ENCODE measurements at places on chromosomes 13 and 19.

DNA sequence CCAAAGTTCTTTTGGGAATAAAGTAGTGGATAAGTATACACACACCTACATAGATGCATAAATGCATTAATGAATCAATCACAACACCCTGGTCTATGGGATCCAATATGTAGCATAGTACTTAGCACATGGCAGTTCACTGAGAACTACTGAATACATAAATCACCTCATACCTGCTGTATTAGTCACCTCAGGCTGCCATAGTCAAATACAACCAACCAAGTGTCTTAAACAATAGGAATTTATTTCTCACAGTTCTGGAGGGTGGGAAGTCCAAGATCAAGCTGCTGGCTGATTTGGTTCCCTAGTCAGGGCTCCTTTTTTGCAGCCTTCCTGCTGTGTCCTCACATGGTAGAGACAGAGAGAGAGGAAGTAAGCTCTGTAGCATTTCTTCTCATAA lies 228.2 kb downstream of the NHLRC3 start:
- no peak for DNase-seq

DNA sequence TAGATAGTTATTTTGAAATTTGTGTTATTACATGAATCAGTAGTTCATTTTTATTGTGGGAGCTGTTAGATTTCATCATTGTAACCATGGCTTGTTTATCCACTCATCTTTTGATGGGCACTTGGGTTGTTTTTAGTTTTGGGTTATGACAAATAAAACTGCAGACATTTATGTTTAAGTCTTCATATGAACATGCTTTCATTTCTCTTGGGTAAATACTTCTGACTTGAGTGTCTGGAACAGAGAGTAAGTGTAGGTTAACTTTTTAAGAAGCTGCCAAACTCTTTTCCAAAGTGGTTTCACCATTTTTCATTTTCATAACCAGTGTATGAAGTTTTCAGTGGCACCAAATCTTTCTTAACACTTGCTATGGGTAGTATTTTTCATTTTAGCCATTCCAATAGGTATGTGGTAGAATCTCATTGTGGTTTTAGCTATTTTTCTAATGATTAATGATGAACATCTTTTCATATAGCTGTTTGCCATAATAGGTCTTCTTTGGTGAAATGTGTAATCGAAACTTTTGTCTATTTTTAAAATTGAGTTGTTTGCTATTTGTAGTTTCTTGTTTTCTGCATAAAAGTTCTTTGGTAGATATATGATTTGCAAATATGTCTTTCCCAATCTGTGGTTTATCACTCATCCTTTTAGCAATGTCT lies 17.9 kb downstream of the SLAIN1 start:
- DNase-seq, result no peak

- no peak for DNase-seq
Observed at GRCh38 chr19:16940626-16941025, 51.8 kb downstream of the F2RL3 start.

GRCh38 chr19:1361601-1362386 lies 21.9 kb upstream of the NDUFS7 start:
- DNase-seq, result no peak

GRCh38 chr19:57803594-57804325 lies 11.0 kb downstream of the ZNF552 start:
- no peak for DNase-seq

GRCh38 chr13:99151516-99151915 lies 49.1 kb upstream of the UBAC2 start:
- DNase-seq, result no peak

DNA sequence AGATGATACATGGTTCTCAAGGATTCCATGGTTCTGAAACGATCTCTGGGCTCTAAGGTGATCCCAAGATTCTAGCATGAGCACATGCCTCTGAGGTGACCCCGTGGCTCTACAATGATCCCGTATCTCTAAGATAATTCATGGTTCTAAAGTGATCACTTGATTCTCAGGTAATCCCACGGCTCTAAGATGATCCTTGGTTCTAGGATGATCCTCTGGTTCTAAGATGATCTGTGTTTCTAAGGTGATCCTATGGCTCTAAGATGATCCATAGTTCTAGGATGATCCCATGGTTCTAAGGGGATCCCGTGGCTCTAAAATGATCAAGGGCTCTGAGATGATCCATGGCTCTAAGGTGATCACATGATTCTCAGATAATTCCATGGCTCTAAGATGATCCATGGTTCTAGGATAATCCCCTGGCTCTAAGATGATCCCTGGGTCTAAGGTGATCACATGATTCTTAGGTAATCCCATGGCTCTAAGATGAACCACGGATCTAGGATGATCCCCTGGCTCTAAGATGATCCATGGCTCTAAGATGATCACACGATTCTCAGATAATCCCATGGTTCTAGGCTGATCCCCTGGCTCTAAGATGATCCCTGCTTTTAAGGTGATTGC lies 21.3 kb downstream of the NUMBL start:
- DNase-seq, result no peak

DNA sequence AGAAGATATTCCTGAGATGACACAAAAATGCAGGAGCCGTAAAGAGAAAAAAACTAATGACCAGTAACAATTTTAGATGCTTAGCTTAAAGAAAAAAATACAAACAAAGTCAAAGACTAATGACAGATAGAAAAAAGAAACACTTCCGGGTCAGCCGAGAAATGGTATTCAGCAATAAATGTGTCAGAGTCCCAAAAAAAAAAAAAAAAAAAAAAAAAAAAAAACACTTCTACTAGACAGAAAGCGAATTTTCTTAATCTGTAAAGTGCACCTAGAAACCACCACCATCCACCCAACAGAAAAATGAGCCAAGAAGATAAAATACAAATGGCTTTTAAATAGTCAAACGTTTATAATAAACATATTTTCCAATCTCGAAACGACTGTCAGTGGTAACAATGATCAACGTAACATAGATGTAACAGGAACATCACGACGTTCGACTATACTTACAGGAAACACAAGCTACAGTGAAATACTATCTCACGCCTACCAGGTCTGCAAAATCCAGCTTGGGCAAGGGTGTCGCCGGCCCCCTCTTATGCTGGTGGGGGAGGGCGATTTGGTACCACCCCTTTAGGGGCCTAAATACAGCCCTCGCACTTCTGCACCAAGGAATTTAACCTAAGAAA lies 10.6 kb downstream of the ABHD17A start:
- DNase-seq, result no peak

- DNase-seq, result no peak
Observed at GRCh38 chr19:3851254-3852176, 17.3 kb downstream of the ZFR2 start.

DNA sequence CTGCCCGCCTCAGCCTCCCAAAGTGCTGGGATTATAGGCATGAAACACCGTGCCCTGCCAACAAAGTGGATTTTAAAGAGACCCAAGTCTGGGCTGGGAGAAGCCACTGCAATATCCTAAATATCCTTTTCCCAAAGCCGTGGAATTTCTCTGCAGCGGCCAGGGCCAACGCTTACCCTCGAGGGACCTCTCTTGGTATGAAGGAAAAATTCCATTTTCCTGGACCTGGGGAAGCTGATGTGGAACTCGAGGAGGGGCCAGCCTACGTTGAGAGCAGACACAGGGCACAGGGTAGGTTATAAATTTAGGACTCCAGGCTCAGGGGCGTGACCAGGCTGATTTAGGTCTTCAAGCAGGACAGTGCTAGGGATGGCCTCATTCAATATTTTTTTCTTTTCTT lies 17.7 kb upstream of the UPF1 start:
- DNase-seq, result no peak

DNA sequence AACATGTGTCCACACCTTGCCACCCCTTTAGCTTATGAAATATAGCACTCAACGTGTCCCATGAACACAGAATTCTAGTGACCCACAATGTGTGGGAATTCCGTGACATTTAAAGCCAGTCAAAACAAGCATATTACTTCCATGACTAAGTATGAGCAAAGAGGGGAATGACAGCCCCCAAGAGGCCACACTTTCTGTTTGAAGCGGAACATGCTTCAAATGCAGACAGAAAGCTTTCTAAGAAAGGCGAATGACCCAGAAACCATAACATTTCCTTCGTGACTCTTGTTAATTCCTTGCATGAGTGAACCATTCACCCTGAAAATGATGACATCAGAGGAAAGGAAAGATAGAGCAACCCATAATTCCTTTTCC lies 122.0 kb upstream of the FNDC3A start:
- DNase-seq, result no peak

DNA sequence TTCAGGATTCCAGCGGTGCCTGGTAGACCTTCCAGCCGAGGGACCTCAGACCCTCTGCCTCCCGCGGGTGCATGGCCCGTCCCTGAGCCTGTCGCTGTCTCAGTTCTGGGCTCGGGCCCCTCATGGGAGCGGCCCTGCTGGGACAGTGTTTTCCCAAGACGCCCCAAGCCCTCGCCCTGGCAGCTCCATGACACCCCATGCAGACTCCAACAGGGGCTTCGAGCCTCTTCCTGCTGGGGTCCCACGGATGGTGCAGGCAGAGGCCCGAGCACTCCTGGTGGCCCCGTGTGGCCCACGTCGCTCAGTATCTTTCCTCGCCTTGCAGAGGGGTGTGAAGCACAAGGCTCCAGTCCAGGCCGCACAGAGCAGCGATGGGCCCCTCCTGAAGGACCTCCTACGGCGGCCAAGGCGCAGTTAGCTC lies 88.8 kb upstream of the MCF2L start:
- DNase-seq, result no peak
